LNCaP clone FGC (cell line): ENCODE measurements at places on chromosomes 1 and 21.

DNA sequence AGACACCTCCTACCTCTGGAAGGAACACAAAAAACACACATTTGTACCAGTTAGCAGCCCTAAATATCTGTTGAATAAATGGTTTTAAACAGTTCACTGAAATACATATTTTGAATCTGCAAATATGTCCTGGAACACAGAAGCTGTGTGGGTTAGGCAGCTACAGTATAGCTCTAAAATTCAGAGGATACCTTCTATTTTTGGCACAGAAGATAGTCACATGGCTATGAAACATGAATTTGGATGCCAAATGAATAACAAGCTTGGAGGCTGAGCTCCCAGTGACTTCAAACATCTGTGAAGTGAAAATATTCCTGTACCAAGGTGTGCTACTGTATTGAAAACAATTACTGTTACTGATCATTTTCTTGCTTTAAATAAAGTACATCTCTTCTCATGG, 391.5 kb upstream of the ADGRL2 start:
- no peak for DNase-seq

- no peak for DNase-seq
Measured at GRCh38 chr1:169250022-169250421, 117.6 kb downstream of the NME7 start.

DNA sequence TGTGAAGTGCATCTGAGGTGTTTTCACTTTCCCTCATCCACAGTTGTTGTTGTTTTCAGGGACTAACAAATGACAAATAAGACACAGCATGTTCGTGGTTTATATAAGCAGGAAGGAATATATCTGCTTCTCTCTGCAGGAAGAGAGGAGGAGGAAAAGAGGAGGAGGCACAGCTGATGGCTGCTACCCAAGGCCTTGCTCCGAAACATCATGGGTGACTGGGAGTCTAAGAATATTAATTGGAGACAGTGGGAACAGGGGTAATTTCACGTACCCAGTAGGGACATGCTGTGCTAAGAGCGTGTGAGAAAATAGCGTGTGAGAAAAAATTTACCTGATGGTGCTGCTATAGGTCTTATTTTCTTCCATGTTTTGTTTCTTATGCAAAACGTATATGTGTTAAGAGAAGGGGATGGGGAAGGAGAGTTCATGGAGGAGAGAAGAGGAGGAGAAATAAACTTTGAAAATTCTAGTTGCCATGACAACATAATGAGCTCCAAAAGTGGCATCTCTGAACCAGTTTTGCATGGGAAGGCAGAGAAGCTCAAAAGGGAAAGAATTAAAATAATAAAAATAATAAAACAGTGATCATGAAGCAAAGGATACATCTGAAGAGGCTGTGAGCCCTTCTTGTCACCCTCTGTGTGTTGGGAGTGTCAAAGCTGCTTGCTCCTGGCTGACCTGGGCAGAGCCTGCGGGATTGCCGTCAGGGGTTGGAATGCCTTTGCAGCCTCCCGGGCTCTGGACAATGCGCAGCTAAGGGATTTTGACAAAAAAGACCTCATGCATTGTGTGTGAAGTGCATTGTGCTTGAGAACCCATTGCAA, 192.0 kb downstream of the CACNA1E start:
- DNase-seq = no peak

GRCh38 chr1:100353988-100354387, 1.7 kb downstream of the CDC14A start:
- peak; percentile 45 for DNase-seq

DNA sequence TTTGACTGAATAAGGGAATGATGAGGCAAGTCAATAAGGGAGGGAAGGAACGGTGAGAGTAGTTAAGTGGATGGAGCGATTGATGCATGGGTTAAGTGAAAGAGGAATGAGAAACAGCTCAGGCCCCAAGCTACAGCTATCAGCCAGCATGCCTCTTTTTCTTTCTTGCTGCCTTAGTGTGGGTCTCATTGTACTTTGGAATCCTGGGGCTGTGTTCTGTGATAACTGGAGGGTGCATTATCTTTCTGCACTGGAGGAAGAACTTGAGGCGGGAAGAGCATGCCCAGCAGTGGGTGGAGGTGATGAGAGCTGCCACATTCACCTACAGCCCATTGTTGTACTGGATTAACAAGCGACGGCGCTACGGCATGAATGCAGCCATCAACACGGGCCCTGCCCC, 1.0 kb downstream of the TEX38 start:
- DNase-seq = no peak

DNA sequence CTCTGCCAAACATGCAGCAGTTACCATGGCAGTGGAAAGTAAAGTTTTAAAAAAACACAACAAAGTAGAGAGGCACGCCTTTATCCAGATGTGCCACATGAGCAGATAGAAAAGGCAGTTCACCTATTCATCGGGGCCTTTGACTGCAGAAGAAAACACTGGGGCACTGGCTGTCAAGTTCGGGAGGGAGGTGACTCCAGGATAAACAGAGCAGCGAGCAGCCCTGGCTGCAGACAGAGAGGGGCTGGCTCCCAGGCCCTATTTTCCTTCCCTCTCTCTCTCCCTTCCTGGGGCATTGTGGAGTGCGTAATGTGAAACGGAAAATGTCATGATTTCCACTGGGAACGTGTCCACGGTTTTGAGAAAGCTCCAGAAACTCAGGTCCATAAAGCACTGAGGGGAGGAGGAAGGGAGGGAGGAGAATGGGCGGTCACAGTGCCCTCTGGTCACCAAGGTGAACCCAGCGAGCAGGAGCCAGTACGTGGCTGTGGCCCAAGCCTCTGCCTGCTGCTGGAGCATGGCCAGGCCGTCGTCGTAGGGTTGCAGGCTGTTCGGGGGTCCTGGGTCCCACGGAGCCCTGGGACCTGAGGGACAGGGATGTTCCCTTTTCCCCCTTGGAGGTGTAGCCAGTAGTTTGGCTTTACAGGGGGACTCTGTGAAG, 114.7 kb upstream of the IRF2BP2 start:
- DNase-seq = peak; percentile 64

DNA sequence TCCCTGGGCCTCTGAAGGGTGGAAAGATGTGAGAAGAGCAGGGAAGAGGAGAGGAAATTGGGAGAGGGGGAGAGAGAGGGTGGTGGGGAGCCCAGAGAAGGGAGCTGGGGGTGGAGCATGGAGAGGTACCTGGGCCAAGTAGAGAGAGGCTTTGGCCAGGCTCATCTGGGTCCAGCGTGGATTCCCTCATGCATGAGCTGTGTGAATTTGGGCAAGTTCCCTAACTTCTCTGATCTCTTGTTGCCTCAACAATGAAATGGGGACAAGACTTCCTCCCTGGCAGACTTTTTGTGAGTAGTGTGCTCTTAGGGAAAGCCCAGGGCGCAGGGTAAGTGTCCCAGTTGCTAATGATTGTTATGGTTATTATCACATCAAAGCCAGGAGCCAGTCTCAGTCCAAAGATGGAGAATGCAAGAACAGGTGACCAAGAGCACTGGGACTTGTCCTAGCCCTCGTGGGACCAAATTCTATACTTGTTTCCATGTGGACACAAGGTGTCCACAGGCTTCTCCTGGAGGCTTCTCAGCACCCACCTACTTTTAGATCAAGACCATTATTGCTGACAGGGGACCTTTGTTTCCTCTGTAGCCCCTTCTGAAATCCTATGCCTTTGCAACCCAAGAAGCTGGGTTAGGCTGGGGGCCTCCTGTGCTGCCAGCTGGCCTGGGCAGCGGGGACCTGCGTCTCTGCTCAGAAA, 13.9 kb downstream of the IL6R start:
- peak; percentile 27 for DNase-seq

GRCh38 chr1:200166411-200166810, 138.9 kb downstream of the NR5A2 start:
- DNase-seq = no peak

- DNase-seq = no peak
Measured at GRCh38 chr1:204476563-204476962, 18.0 kb downstream of the PIK3C2B start.

DNA sequence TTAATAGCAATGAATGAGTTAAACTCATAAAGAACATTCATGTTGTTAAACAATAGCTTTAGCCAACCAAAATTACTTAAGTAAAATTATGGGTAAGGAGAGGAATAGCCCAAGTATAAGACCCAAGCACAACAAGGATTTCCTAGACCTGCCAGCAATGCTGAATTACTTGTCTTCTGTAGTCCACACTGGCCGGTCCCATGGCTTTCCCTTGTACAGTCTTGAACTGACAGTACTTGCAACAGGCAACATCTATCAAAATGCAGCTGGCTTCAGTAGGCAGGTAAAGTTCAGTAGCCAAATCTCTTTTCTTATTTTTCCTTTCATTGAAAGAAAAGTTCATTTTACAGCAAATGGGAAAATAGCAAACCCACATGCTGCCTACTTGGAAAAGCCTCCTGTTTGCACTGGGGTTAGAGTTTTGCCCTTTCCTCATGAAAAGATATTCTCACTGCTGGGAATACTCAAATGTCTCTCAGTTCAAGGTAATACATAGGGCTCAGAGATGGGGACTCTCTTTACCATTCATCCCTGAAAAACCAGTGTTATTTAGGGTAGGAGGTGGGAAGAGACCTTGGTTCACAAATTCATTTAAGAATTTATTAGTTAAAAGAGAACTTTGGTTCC, 222.8 kb downstream of the TTLL7 start:
- no peak for DNase-seq

- DNase-seq = no peak
Measured at GRCh38 chr21:37373539-37373938, 7.0 kb downstream of the DYRK1A start.

DNA sequence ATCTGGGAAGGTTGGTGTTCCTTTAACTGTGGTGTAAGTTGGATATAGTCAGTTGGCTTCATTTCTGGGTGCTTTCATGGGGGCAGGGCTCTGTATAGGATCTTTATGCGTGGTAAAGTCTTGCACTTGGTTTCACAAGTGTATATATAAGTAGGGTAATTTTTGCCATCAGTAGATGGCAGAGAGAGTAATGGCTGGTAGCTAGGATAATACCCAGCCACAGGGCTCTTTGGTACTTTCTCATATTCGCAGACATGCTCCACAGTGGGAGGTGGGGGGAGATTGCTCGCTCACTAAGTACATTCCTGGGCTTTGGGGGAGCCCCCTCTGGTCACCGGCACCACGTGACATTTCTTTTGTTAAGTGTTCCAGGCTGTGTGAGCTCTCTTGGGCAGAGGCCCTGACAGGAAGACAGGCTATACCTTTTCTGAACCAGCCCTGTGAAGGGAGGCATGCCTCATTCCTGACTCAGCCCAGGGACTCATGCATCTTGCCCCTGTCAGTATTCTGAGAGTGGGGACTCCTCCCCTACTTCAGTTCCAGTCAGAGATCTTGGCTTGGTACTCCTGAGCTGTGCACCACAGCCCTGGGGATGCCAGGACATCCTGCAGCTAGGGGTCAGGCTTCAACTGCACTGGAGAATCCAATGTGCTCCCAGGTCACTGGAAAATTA, 37.6 kb downstream of the FCRL2 start:
- DNase-seq = no peak

DNA sequence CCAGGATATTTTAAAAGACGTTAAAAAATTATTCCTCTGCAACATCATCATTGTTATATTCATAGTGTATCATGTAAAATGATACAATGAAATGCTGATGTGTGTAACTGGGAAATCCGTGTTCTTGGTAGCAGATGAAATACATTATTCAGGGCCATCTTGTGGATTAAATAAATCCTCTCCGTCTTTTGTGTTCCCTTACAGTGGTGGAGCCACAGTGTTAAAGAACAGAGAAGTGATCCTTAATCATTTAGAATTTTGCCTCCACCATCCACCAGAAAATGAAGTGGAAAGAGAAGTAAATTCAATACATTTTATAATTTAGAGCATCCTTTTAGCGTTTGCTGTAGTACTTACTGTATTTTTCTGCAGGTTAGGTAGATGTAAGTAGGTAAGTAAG, 1.3 kb downstream of the DYRK3 start:
- DNase-seq = no peak

GRCh38 chr1:103177108-103177775, 68.9 kb upstream of the COL11A1 start:
- DNase-seq = no peak

DNA sequence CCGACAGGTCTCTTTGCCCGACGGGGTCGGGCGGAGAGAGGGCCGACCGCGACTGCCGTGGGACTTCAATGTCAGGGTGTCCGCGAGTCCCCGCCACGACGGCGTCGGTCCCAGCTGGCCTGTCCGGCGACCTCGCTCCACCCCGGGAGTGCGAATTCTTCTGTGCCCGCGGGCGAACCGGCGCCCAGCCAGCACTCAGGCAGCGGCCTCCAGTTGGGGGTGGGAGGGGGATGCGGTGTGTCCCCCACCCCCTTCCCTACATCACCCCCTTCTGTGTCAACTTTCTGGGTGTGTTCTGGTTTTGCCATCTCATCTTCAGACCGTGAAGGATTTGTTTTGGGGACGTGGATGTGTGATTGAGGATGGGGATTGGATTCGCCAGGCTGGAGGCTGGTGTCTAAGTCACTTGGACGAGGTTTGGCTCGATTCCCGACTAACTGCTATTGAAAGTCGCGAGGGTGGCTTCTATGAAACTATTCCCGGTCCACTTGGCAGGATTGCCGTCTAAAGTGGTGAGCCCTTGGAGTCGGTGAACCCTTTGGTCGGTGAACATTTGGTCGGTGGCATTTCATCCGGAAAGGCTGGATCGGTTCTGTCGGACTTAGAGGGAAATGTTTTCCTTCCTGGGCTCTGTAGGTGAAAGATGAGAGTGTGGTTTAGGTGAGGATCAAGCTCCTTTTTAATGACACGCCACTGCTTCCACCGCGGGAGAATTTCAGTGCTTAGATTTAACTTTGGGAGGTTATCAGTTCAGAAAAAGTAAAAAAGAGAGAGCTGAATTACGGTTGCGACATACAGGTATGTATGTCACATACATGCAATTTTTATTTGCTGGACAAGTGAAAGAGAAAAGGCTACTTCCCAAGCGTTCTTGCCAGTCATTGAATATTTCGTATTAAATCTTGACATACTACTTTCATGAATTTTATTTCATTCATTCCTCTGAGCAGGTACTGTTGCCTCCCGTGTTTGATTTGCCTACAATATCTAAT, 771 bp downstream of the ABCD3 start:
- DNase-seq = no peak

GRCh38 chr1:217048104-217048707, 325.0 kb upstream of the ESRRG start:
- DNase-seq = no peak

DNA sequence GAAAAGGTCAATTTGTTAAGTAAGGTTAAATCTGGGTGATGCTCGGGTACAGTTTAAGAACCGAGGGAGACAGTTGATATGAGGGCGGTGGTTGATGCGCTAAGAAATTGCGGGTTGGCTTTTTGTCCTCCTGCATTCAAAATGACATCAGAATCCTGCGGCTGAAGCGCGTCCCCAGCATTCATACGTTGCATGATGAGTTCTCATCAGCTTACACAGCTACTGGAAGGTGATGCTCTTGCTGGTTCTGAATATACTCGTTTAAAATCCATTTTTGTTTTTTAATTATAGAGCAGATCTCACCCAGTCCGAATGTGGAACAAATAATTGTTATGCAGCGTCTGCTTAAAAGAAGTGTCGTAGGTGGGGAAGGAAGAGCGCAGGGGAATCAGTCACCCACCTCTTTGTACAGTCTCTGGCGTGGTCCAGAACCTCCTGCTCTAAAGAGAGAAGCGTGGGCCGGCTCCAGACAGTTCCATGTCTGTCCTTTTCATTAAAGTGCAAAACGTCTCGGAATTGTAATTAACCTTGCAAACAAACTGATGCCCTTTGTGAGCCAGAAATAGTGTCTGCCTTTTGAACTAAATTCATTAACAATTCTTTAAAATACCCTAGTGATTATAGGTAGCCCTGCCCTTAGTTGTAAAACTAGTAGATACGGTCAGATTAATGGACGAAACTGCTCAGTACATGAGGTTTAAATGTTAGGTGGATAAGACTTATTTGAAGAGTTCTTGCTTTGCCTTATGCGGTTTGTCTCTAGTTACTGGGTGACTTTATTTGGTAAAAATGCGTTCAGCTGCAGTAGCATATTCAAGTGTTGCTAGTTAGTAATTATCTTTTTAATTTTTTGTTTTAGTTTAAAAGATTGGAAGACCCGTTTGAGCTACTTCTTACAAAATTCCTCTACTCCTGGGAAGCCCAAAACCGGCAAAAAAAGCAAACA, 741 bp downstream of the RGS2 start:
- no peak for DNase-seq
